ENCODE measurements at places on chromosomes 5 and 9. TPM values are rescaled to one million over a fixed set of nuclear protein-coding genes. Genes with fewer than 3 reads are reported as not detected.

The GPR151 gene
- total RNA-seq, result not detected

The RANBP3L gene
- total RNA-seq, result 10.7 TPM

The CMBL gene
- 3.4 TPM for total RNA-seq

The SLC31A1 gene
- 11.0 TPM for total RNA-seq

The ZNF658 gene
- 4.0 TPM for total RNA-seq

The SMARCA2 gene
- total RNA-seq, result 118 TPM

The HRH2 gene
- 8.8 TPM for total RNA-seq
